ENCODE measurements at places on chromosomes 7 and 10. TPM values are rescaled to one million over a fixed set of nuclear protein-coding genes. Genes with fewer than 3 reads are reported as not detected.
A peak's percentile ranks its signal among the peaks of the same experiment; 100 is the strongest.

DNA sequence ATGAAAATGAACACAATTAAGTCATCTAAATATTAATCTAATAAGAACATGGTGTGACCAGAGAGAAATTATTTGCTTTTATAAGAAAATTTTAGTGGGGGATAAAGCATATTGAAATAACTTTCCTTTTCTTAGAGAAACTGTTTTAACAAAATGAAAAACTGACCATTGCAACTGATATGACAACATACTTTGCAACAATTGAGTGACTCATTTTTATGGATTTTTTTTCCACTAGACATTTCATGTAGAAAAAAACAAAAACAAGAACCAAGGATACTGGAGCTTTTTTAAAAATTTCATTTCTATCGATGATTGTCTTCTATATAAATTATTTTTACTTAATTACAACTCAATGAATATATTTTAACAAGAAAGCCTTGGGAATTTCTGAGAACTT lies 90.0 kb downstream of the C1GALT1 start:
- H3K4me1 ChIP-seq = no peaks in the 10 kb centered on the region
- H3K27ac ChIP-seq = no peak overlapping the region
- no peaks in the 10 kb centered on the region for H3K36me3 ChIP-seq
- peak; percentile 13 for DNase-seq
- no peak overlapping the region for H3K4me3 ChIP-seq

- no peaks in the 10 kb centered on the region for H3K4me1 ChIP-seq
- no peak overlapping the region for H3K4me3 ChIP-seq
- no peak for DNase-seq
- H3K27me3 ChIP-seq = no peaks in the 10 kb centered on the region
- H3K36me3 ChIP-seq = no peaks in the 10 kb centered on the region
Measured at GRCh38 chr7:122363144-122363543, 58.6 kb upstream of the FEZF1 start.

Gene ZNF786
- 6.3 TPM for total RNA-seq

DNA sequence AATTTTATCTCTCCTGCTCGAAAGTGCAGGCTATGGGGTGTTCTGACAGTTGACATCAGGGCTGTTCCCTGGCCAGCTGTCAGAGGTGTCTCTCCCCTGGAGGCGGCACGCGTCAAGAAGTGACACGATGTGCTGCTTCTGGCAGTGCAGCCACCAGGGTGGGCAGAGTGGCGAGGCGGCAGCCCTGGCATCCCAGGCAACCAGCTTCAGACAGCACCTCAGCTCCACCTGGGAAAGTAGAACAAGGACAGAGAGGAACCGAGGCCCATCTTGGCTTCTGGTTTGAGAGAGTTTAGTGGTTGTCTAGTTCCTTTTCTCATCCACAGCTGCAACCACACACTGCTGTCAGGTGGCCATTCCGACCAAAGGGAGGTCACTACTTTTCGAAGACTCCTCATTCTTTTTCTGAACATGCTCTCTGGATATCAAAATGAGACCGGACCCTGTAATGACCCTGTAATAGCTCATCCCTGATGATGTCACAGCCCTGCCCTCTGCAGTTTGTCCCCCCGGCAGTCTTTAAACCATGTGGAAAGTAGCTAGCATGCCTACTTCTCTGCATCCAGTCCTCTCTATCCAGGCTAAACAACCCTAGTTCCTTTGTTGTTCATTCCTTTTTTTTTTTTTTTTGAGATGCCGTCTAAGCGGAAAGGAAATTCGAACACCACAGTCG lies 381.0 kb upstream of the NRP1 start:
- no peak overlapping the region for H3K27ac ChIP-seq
- H3K27me3 ChIP-seq = no peaks in the 10 kb centered on the region
- H3K4me3 ChIP-seq = no peak overlapping the region

DNA sequence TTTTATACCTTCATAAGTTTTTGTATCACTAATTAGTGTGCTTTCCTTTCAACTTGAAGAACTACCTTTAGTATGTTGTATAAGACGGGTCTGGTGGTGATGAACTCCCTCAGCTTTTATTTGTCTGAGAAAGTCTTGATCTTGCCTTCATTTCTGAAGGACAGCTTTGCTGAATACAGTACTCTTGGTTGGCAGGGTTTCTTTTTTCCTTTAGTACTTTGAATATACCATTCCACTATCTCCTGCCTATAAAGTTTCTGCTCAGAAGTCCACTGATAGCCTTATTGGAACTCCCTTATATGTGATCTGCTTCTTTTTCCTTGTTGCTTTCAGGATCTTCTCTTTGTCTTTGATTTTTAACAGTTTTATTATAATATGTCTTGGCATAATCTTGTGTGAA lies 230.9 kb downstream of the HPSE2 start:
- no peaks in the 10 kb centered on the region for H3K36me3 ChIP-seq
- DNase-seq = no peak
- no peak overlapping the region for H3K27ac ChIP-seq
- no peaks in the 10 kb centered on the region for H3K4me1 ChIP-seq

DNA sequence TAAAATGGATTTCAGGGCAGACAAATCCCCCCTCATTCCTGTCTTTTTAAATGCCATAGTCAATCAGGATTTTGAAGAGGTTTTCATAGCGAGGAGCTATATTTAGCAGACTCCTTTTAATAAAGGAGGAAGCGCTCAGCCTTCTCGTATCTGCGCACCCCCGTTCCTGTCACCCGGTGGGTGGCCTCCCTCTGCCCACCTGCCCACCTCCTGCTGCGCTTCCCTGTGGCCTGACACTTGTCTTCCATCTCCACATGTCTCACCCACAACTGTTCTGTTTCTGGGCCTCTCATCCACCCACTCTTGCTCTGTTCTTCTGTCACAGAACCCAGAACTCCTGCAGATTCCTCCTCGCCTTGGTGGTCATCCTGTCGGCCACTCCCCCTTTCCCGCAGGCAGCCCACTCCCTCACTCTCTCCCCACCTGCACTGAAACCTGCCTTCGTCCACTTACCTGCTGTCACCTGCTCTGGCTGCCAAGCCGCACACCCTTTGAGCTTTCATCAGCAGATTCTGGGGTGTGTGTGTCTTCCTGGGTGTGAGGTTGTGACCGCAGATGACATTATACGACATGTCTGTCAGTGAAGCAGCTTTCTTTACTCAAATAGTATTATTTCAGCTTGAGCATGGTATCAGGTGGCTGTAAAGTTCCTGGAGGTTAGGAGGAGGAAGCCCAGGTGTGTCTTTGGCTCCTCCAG lies 163.5 kb upstream of the AGK start:
- H3K4me1 ChIP-seq = no peaks in the 10 kb centered on the region
- no peak overlapping the region for H3K27ac ChIP-seq
- DNase-seq = no peak
- peaks cover 72% of the 10 kb centered on the region for H3K27me3 ChIP-seq
- no peak overlapping the region for H3K4me3 ChIP-seq
